Glutamatergic neuron (in vitro differentiated cells): ENCODE measurements at places on chromosomes 13 and 19. TPM values are rescaled to one million over a fixed set of nuclear protein-coding genes. Genes with fewer than 3 reads are reported as not detected.

The ZNF43 gene
- 55.1 TPM for total RNA-seq

The GJB6 gene
- total RNA-seq, result not detected

The CDC37 gene
- 128 TPM for total RNA-seq

The MRPS12 gene
- total RNA-seq, result 30.4 TPM

The CEACAM5 gene
- not detected for total RNA-seq

The ZNF473 gene
- 13.4 TPM for total RNA-seq

The ZNF737 gene
- total RNA-seq, result 63.8 TPM

The CERS1 gene
- total RNA-seq, result 15.3 TPM

The OR7A5 gene
- not detected for total RNA-seq

The RNF17 gene
- not detected for total RNA-seq

The ZNF723 gene
- not detected for total RNA-seq

The ZNF177 gene
- total RNA-seq, result 6.7 TPM

The FZR1 gene
- 51.3 TPM for total RNA-seq

The NLRP9 gene
- total RNA-seq, result not detected

The ZNF345 gene
- 13.2 TPM for total RNA-seq

The SIGLEC8 gene
- not detected for total RNA-seq

The CYP4F8 gene
- total RNA-seq, result not detected

The CDX2 gene
- total RNA-seq, result 1.1 TPM

The CLEC11A gene
- 4.0 TPM for total RNA-seq

The MEIS3 gene
- total RNA-seq, result 255 TPM

The SOX1 gene
- total RNA-seq, result 0.76 TPM

The MYH14 gene
- 0.59 TPM for total RNA-seq

The SCN1B gene
- 12.0 TPM for total RNA-seq

The ZNF813 gene
- total RNA-seq, result 5.2 TPM

The MBD3L2 gene
- 1.5 TPM for total RNA-seq

The ZNF433 gene
- 4.5 TPM for total RNA-seq

The RPS5 gene
- 571 TPM for total RNA-seq

The ADGRE3 gene
- total RNA-seq, result not detected

The SBK2 gene
- 0.42 TPM for total RNA-seq

The RDH8 gene
- not detected for total RNA-seq

The DCT gene
- total RNA-seq, result 0.07 TPM

The WDR87 gene
- not detected for total RNA-seq

The C1QTNF9B gene
- not detected for total RNA-seq

The NLRP12 gene
- 0.12 TPM for total RNA-seq

The ENOX1 gene
- total RNA-seq, result 8.7 TPM

The NUFIP1 gene
- 5.7 TPM for total RNA-seq

The KMT2B gene
- total RNA-seq, result 60.8 TPM

The C1QTNF9 gene
- total RNA-seq, result not detected

The LINGO3 gene
- total RNA-seq, result 0.25 TPM

The FAM174C gene
- total RNA-seq, result 17.3 TPM

The RYR1 gene
- 117 TPM for total RNA-seq

The CASP14 gene
- total RNA-seq, result not detected

The URAD gene
- total RNA-seq, result not detected

The TTC9B gene
- 19.5 TPM for total RNA-seq

The VWA8 gene
- 16.4 TPM for total RNA-seq

The KASH5 gene
- 0.49 TPM for total RNA-seq

The IGSF23 gene
- total RNA-seq, result not detected

The ZNF709 gene
- total RNA-seq, result 8.7 TPM

The EEF1AKMT1 gene
- 2.9 TPM for total RNA-seq

The WDR83 gene
- total RNA-seq, result 16.3 TPM

The ZFR2 gene
- total RNA-seq, result 8.9 TPM
